Inflammatory macrophage treated with lipopolysaccharide for 1 hour (primary cell): ENCODE measurements at places on chromosomes 5 and 9.
A peak's percentile ranks its signal among the peaks of the same experiment; 100 is the strongest.

DNA sequence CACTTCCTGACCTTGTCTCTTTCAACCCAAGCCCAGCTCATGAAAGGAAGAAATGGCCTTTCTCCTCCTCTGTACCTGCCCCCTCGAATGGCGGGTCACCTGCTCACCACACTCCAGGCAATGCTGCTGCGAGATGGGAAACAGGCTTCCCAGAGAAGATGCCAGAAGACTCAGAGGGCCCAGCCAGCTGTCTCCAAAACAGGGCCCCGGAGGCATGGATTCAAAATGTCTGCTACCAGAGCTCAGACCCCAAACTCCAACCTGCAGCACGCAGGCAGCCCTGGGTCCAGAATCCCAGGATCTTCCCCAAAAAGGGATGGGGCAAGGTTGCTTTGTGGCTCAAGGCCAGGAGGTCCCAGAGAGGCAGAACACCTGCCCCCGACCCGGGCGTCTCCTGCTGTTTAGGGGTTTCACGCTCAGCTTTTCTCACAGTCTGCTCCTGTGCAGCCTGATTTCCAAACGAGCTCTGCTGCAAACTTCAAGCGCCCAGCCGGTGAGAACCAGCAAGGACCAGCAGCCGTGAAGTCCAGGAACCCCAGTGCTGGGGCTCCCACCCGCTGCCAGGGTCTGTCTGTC, 42.5 kb downstream of the VAV2 start:
- no peak for DNase-seq

GRCh38 chr5:167579693-167580055, 711.8 kb upstream of the WWC1 start:
- no peak for DNase-seq

DNA sequence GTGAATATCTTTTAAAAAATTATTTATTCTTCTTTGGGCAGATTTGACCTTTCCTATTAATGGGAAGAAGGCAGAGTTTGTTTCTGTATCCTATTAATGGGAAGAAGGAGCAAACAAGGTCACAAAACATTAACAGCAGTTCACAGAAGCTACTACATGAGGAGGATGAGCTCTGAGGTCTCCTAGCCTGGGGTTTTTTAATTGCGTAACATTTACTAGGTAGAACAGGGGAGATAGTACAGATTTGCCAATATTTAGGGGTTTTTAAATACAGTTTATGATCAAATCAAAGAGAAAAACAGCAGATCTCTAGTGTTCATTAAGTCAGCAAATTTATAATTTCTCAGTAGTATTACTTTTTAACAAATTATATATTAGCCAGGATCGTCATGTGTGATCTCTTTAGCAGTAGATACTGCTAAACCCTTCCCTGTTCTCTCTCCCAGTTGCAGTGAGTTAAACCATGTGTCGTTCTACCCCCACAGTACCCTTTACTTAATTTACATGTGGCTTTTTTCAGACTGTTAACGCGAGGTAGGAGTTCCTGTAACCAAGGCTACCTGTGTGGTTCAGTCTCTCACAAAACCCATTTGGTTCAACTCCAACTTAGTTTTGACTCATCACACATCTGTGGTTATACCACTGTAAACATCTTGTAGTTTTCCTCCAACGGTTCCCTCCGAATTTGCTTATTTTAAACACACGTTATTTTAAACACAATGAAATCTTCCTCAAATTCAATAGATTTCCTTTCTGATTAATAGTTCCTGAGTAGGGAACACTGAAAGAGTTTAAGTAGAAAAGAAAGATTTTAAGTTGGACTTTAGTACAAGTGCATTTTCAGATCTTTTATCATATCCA, 13.3 kb downstream of the SLC25A46 start:
- DNase-seq, result no peak

GRCh38 chr5:112186401-112186990, 232.6 kb downstream of the EPB41L4A start:
- peak; percentile 28 for DNase-seq

GRCh38 chr5:68950125-68950524, 143.7 kb upstream of the SLC30A5 start:
- DNase-seq, result no peak

GRCh38 chr9:109963079-109963478, 183.1 kb downstream of the PALM2AKAP2 start:
- no peak for DNase-seq

- DNase-seq, result no peak
These were observed 84.0 kb downstream of the RGS3 start for GRCh38 chr9:113547501-113547900.

DNA sequence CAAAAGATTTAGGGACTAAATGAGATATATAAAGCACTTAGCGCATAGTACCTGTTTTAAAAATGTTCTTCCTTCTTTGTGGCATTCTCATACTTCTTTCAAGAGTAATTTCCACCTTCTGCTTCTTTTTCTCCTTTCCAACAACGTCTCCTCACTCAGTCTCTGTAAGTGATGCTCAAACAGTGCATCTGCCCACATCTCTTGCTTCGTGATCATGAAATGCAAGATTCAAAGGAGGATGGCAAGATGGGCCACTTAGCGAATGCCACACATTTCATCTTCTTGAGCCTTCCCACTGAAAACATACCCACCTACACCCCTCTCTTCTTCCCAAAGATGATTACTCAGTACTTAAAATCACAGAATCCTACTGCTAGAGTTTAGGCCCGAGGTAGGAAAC, 36.9 kb downstream of the MACIR start:
- no peak for DNase-seq

- no peak for DNase-seq
These were observed 126.9 kb upstream of the ATP10B start for GRCh38 chr5:160978944-160979343.

- DNase-seq, result peak; percentile 12
These were observed 31.7 kb downstream of the NRG2 start for GRCh38 chr5:140011297-140011802.

- no peak for DNase-seq
These were observed 75.1 kb downstream of the MAT2B start for GRCh38 chr5:163580516-163580915.

DNA sequence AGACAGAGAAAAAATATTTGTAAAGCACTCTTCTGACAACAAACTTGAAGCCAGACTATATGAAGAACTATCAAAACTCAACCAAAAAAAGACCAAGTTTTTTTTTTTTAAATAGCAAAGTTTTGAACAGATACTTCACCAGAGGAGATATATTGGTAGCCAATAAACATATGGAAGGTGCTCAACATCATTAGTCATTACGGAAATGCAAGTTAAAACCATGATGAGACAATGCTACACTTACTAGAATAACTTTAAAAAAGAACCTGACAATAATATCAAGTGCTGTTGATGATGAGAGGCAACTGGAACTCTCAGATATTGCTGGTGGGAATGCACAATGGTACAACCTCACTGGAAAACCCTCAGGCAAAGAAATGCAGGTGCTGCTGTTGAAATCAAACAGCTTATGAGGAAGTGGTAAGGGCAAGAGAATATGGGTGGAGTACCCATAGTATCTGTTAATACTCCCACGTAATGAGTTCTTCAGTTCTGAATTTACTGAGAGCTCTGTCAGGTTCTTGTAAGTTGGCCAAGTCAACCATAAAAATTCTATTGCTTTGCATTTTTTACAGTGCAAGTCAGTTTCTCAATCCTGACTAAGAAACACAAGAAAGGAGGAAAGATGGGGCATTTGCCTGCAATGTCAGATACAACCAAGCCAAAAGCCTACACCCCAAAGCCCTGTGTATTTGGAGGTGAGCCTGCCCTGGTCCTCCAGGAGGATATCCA, 87.3 kb upstream of the GNAQ start:
- peak; percentile 75 for DNase-seq

- no peak for DNase-seq
These were observed 19.5 kb downstream of the MYMK start for GRCh38 chr9:133505186-133505830.

DNA sequence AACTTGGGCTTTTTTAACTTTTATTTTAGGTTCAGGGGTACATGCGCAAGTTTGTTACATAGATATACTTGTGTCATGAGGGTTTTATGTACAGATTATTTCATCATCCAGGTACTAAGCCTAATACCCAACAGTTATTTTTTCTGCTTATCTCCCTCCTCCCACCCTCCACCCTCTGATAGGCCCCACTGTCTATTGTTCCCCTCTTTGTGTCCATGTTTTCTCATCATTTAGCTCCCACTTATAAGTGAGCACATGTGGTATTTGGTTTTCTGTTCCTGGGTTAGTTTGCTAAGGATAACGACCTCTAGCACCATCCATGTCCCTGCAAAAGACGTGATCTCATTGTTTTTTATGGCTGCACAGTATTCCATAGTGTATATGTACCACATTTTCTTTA, 172.1 kb downstream of the SNCAIP start:
- no peak for DNase-seq

- peak; percentile 98 for DNase-seq
These were observed 38.1 kb downstream of the BASP1 start for GRCh38 chr5:17255471-17256021.

DNA sequence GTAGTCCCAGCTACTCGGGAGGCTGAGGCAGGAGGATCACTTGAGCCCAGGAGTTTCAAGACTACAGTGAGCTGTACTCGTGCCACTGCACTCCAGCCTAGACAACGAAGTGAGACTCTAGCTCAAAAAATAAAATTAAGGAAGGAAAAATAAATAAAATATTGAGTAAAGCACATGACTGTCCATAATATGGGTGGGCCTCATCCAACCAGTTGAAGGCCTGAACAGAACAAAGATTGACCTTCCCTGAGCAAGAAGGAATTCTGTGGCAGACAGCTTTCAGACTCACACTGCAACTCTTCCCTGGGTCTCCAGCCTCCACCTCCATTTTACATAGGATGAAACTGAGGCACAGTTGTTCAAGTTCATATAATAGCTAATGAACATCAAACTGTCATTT, 72.3 kb downstream of the RAD23B start:
- DNase-seq, result no peak

DNA sequence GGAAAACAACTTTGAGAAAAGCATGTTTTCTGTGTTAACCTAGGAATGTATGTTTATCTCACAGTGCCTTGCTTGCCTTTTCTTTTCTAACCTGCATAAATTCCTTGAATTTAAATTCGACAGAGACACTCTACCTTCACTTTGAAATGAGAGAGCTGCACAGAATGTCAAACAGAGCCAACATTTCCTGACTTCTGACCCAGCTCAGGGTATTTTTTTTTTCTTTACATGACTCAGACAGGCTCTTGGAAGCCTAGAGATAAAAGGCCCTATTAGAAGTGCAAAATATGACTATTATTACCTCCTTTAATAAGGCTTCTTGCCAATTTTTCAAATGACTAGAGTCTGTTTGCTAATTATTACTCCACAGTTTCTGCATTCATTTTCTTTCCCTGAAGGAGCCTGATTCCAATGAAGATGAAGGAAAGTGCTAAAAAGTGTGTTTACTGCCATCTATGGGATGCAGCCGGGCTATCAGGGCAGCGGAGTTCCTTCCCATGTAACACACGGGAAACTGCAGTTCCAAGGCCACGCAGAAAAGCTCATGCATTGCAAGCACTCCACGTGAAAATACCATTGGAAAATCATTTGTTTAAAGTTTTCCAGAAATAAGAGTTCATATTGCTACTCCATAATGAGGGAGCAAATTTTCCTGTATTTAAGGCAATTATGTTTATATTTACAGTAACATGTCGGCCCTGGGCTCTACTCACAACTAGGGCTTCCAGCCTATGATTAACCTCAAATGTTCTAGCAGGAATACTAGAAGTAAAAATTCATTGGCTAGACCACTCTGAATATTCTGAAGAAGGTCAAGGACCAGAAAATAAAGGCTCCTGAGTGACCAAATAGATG, 485.6 kb downstream of the ZSWIM6 start:
- DNase-seq, result peak; percentile 15

DNA sequence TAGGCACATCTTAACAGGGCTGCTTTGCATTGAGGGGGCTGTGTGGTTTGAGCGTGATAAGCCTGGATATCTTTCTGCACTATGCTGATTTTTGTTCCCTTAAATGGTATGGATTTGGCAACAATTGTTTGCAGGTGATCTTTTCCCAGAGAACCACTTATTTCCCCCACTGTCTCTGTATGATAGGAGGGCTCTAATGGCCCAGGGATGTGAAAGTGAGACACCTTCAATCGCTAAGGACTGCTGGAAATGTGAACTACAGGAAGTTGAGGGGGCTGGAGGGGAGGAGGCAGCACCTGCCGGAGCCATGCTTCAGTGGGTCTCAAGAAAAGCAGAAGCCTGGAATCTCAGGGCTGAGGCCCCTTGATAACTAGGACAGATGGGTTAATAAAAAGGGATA, 29.4 kb downstream of the SYK start:
- no peak for DNase-seq

- DNase-seq, result no peak
These were observed 104.6 kb upstream of the IRX1 start for GRCh38 chr5:3490957-3491507.

GRCh38 chr5:104297076-104297475, 734.5 kb upstream of the NUDT12 start:
- no peak for DNase-seq

DNA sequence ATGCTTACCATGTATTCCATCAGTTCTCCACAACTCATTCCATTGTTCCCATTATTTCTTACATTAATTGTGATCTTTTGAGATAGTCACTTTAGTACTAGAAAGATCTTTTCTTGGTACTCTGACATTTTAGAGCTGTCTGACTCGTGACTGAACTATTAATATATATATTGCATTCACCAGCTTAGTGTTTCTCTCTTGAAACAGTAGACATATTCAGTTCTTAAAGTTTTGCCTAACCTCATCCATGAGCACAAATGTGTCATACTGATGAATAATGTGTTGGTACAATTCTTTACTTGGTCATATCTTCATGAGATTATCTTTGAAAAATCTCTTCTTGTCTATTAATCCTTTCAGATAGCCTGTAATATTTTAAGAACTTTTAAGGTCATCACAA, 74.3 kb downstream of the NLN start:
- DNase-seq, result no peak

GRCh38 chr5:1973391-1974013, 90.8 kb upstream of the IRX4 start:
- DNase-seq, result no peak

GRCh38 chr9:137494104-137494544, 35.0 kb upstream of the NSMF start:
- peak; percentile 71 for DNase-seq

- DNase-seq, result no peak
These were observed 130.5 kb upstream of the HAND1 start for GRCh38 chr5:154608531-154609011.

DNA sequence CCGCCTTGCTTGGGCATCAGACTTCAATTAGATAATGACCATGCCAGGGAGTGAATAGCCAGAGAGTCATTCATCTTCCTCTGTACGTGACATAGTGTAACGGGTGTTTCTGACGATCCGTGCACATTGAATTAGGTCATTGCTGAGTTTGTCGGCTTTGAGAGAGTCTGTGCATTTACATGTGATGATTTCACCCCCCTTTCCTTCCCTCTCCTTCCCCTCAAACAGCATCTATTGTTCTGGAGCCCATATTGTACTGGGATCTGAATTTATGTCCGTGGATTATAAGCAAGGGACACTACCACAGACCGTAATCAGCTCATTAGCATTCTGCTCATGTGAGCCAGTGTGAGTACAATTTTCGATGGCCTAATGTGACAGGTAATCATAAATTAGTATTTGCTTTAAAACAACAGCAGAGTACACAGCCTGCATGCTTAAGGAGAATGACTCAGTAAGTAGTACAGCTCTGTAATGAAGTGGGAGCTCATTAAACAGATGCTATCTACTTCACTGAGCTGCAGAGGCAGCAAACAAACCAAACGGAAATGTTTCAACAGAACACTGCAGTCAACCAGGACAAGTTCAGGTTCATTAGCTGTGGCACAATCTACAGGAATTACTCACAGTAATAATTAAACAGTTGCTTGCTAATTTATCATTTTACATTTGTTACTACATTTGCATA, 302.1 kb downstream of the CSNK1G3 start:
- DNase-seq, result no peak
